ENCODE measurements at places on chromosomes 7 and 10.

DNA sequence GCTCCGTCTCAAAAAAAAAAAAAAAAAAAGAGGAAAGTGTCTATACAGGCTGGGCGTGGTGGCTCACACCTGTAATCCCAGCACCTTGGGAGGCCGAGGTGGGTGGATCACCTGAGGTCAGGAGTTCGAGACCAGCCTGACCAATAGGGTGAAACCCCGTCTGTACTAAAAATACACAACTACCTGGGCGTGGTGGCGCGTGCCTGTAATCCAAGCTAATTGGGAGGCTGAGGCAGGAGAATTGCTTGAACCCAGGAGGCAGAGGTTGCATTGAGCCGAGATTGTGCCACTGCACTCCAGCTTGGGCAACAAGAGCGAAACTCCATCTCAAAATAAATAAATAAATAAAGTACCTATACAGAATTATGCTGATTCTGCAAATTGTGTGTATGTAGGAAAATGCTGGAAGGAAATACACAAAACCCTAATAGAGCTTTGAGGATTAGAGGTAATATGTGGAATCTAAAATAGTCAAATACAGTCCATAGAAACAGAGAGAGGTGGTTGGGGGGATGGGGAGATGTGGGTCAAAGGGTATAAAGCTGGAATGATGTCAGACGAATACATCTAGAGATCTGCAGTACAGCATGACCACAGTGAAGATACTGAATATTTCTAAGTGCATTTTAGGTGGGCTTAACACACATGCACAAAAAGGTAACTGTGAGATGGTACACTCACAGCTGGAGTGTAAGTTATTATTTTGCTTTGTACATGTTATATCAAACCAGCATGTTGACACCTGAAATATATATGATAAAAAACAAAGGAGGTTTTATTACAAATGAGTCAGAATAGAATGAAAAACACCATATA, 174.5 kb upstream of the KLF14 start:
- no peak for DNase-seq

GRCh38 chr7:21912931-21913780, 32.5 kb downstream of the CDCA7L start:
- DNase-seq = no peak

DNA sequence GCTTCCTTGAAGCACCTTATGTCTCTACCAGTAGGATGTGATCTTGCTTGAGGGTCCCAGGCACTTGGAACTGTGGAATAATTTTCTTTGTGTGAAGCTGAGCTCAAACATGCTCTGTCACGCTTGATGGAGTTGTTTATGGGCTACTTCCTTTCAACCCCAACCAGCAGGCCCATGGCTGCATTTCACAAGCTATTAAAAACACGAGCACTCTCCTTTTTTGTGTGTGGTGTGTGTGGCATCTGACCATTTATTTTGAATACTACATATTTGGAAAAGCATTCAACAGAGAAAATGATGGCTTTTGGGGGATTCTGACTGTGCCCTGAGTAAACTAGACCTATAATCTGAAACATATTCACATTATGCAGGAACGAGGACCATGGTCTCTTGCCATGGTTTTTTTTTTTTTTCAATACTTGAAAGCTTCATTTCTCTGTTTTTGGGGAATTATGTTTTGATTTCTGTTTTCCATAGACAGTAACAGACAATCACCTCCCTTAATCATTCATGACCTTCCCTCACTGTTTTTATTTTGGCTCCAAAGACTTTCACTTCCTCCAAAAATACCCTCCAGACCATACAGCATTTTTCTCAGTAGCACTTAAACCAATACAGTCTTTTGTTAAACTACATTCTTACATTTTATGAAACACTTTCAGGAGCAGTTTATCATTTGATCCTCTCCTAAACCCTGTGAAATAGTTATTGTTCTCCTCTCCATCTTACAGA, 233.6 kb upstream of the BMPER start:
- no peak for DNase-seq

DNA sequence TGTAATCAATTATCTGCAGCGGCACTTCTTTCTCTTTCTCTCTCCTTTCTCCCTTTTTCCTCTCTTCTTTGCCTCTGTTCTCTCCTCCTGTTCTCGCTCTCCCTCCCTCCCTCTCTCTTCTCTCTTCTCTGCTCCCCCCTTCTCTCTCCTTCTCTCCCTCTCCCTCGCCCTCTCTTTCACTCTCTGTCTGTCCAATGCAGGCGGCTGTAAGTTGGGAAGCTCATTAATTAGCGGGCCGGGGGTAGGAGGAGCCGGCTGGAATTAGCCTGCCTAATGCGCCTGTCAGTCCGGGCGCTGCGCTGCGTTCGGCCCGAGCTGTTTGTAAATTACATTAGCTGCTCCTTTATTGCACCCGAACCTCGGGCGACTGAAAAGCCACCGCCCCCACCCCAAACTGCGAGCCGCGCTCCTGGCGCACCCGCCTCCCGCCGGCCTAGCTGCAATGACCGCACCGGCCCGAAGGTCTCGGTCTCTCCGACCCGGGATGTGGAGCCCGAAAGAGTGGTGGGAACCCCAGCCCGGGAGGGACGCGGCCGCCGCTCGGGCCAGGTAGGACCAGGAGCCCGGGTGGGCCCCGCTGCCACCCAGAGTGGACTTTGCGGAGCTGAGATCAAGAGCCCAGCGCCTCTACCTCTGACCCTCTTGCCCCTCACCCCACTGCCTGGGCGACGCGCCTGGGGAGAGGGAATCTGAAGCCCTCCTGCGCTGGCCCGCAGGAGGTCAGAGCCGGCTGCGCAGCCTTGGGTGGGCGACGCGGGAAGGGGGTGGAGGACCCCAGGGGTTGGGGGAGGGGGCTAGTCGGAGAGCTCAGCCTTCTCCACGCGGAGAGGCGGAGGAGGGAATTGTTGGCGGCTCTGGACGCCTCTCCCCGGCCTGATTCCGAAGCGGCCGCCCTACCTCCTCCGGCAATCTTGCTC, at the start of gene LBX1:
Gene LBX1 (minus strand): TSS at position 198 of the 917 bp plus-strand sequence. CDS start 648 bp downstream, outside the sequence.
- no peak for DNase-seq

- no peak for DNase-seq
Measured at GRCh38 chr7:28076423-28077200, 104.0 kb downstream of the JAZF1 start.

DNA sequence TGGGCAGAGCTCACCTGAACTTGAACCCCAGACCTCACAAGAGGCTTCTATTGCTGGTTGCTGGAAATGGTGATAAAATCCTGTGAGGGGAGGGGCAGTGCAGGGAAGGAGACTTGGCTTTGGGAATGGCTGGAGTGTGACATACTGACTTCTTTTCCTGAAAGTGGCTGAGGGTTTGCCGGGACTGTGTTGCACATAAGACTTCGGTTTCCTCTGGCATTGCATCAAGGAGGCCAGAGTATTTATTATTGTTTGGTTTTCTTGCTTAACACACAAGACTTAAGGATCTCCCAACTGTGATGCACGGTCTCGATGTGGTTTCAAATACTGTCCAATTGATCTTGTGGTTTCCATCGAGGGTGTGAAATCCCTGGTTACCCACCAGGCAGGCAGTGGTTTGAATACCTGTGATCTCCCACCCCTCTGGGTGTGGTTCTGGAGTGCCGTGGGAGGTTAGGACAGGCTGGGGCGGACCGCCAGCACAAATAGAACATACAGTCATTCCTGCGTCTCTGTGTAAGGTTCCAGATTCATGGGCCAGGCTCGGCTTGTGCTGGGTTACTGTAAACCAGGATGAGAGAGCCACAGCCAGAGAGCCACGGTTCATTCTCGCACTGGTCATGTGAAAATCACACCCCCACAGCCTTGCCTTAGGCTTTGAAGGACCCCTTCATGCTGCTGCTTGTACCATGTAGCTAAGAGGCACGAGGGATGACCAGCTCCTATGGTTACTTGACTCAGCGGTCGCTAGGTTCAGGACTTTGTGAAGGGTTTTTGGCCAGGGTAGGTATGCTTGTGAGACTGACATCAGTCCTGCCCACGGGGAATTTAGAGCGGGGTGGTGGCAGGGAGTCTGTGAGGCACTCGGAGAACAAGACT, 39.2 kb downstream of the WBP1L start:
- no peak for DNase-seq

DNA sequence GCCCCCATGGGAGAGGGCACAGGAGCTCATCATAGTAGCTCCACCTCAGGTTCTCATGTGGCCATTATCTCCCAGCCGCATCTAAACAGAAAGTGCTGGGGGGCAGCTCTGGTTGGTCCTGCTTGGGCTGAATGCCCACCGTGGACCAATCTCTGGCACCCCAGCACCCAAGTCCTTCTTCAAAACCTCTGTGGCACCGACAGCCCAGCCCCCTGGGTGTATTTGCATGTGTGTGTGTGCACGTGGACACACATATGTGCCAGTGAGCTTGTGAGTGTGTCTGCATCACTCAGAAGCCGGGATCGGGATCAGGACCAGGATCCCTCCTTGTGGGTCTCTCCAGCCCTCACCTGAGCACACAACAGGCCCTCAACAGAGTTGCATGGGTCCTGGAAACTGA, 68.2 kb downstream of the ALOX5 start:
- no peak for DNase-seq

DNA sequence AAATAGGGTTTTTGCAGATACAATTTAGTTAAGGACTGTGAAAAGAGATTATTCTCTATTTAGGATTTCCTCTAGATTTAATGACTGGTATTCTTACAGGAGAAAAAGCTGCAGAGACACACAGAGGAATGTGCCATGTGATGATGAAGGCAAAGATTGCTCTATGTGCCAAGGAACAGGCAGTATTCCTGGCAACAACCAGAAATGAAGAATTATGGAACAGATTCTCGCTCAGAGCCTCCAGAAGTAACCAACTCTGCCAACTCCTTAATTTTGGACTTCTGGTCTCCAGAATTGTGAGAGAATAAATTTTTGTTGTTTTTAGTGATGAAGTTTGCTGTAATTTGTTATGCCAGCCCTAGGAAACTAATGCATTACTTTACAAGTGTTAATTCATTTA, 307.6 kb upstream of the SEMA3A start:
- DNase-seq = no peak

- DNase-seq = no peak
Measured at GRCh38 chr10:83849150-83849549, 290.2 kb upstream of the GHITM start.

GRCh38 chr7:6447581-6448199, at the start of gene DAGLB:
TSS of gene DAGLB (minus strand) at chr7:6447954. CDS start at chr7:6447842, 112 bp downstream.
- DNase-seq = peak; percentile 54

GRCh38 chr7:8228766-8229674, 32.9 kb downstream of the ICA1 start:
- DNase-seq = no peak

- DNase-seq = no peak
Measured at GRCh38 chr7:105734233-105734632, 142.2 kb downstream of the ATXN7L1 start.

DNA sequence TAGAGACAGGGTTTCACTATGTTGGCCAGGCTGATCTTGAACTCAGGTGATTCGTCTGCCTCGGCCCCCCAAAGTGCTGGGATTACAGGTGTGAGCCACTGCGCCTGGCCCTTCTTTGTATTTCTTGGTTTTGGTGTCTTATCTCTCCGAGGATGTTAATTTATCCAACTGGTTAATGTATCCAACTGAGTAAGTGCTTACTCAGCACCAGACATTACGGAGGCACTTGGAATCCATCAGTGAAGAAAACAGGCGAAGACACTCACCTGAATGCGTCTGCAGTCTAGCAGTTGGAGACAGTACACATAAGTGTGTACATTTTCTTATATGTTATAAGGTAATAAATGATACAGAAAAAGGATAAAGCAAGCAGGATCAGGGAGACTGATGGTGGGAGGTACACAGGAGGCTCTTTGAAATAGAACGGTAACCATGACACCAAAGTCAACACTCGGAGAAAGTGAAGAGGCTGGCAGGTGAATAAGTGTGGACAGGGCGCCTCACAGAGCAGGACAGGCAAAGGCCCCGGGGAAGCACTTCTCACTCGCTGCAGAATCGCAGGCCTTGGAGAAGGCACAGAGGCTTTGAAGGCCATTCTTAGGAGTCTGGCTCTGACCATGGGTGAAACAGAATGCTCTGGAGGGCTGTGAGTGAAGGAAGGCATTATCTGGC, 73.1 kb downstream of the LANCL2 start:
- DNase-seq = no peak

DNA sequence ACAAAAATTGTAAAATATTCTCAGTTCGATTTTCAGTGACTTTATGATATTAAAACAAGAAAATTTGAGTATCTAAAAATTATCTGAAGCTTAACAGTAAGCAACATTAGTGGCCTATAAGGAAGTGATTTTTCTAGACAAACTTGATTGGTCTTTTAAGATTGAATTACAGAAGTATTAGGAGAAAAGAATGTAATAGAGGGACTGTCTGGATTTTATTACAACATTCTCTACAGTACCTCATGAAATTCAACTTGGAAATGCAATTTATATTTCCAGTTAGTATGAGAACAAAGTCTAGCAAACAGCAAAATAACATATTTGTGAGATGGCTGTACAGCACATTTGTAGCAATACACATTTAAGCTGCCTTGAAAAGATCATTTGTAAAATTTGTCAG, 18.8 kb downstream of the REEP3 start:
- no peak for DNase-seq

DNA sequence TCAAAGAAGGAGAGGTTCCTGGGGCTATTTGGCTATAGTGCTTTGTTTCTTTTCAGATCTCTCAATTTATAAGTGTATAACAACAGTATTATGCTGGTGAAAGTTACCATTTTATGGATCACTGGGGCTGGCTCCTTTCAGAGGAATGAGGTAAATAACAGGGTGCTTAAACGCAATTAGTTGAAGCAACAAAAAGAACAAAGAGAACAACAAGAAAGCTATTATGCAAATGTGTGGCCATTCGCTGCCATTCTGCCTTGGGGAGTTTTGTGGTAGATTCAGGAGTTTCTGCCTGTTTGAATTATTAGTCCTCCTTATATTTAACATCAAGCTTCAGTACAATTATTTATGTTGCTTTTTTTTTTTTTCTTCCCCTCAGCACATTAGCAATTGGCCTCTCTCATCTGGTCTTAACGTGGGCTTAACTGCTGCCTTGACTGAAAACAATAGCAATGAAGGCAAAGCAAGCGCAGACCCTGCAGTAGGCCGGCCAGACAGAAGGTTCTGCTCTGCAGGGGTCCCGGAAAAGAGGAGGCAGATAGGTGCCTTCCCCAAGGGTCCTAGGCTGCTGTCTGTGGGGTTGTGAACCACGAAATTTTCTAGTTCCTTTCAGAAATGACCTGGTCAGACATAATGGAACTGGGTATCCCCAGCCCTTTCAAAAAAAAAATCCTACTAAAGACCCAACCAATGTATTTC, 339.9 kb upstream of the PODXL start:
- DNase-seq = no peak
